ENCODE measurements at places on chromosomes 5 and 9.

- no peak for DNase-seq
Measured at GRCh38 chr5:149475777-149476176, 75.5 kb downstream of the CSNK1A1 start.

- no peak for DNase-seq
Measured at GRCh38 chr5:142900927-142901326, 130.8 kb downstream of the ARHGAP26 start.

DNA sequence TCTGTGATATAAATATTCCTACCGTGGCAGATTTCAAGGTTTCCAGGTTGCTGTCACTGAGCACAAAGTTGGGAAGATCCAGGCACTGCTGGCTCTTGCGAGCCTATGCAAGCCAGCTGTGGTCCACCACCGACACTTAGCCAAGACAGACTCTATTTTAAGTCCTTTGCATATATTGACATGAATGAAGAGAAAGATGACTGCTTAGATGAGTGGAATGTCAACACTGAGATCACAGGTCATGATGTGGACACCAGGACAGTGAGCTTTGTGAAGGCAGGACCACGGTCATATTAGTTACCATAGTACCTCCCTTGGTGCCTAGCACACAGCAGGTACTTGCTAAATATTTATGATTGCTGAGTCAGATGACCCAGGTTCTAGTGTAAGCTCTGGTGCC lies 217.0 kb downstream of the PAPPA start:
- DNase-seq: no peak

- DNase-seq: no peak
Measured at GRCh38 chr5:149326611-149327010, 18.7 kb upstream of the GRPEL2 start.

DNA sequence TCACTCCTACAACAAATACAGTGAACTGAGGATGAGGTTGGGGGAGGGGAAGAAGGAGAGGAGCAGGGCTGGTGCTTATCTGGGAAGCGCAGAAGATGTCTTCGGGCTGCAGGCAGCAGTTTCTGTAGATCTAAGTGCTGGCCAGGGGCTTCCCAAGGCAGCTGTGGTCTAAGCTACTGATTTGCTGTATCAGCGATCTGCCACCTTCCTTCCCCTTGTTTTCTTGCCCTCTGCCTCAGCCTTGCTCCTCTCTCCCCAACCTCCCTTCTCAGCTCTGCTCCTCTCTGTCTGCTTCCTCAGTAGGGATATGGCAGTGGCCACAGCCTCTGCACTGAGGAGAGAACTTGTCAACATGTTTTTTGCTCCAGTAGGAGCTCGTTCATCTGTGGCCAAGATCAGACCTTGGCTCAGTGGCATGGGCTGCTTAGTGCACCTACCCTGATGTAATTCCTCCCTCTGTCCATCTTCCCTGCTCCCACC lies 42.8 kb upstream of the IL6ST start:
- DNase-seq: no peak

DNA sequence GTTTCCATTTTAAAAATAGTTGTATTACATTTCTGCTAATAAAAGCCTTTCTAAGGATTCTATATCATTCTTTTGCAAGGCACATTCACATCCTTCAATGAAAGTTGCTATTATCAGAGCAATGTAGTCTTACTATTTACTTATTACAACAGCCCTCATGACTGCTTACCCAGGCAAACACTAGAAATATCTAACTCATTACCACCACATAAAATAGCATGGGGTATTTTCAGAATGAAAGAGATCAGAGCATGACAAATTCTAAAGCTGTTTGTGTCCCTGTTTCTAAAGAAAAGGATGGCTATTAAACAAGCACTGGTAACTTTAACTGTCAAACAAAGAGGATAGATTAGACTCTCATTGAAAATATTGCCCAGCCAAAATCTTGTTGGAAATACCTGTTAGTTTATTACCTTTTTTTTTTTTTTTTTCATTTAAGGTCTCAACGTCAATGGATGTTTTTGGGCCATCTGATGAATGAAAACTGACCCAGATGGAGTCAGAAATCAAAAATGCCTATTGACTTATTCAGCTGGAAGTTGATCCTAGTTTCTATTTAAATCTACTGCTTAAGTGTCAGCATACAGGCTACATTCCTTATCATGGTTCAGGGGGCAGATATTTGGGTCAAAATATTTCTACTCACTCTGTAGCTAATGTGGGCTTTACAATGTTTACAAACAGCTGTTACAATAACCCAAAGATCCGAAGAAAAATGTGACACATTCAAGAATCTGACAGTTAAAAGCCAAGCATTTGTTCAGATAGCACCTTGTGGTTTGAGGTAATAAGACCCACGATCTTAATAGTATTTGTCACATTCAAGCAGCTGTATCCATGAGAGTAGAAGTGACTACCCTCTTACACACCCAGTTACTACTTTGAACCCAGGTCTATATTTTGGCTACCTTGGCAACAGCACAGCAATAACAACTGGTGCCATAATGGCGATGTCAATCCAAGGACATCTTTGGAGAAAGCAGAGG lies 554.8 kb upstream of the MEF2C start:
- DNase-seq: no peak

DNA sequence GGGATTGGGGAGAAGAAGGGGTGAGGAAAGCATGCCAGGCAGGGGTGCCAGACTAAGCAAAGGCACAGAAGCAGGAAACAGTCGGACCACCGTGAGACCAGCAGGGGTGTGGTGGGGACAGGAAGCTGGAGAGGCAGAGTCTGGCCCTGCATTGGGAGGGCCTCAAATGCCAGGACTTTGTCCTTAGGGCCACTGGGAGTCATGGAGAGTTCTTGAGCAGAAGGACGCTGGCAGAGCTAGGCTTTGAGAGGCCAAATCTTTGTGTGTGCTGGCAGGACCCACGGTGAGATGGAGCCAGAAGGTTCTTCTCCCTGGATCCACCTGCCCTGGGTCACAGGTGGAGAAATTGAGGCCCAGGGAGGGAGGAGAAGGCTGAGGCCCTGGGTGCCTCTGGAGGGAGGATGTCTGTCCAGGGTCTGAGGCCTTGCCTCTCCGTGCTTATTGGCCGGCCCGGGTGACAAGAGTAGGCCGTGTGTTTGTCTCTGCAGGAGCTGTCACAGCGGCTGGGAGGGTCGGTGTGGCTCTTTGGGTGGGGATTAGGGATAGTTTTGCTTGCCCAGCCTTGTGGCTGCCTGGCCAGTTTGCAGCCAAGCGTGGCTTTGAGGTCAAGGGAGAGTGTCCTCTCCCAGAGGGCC lies 1.8 kb upstream of the ENG start:
- no peak for DNase-seq

DNA sequence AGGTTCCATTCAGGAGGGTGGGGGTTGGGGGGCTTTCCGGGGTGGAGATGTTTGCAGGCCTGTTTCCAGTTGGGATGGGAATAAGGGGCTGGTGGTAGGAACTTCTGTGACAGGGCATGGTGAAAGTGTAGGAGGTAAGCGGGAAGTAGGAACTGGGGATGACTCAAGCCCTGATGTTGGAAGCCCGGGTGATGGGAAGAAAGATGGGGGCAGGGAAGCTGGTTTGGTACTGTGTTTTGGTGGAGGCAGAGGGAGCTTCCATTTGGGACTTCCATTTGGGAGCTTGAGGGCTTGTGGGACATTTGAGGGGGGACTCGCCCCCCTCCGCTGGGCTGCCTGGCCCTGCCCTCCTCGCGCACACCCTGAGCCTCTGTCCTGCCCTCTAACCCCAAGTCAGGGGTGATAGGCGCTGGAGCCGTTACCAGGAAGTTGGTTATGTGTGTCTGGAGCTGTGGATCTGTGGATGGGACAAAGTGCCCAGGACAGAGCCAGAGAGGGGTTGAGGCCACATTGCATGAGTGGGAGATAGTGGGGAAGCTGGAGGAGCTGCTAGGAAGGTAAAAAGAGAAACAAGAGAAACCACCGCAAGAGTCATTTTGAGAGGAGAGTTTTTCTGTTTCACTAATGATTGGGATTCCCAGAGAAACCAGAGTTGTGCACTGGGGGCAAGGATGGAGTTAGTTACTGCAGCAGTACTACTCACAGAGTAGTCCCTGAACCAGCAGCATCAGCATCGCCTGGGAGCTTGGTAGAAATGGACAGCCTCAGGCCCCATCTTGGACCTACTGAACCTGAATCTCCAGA lies 6.6 kb downstream of the RGS14 start:
- DNase-seq: no peak

DNA sequence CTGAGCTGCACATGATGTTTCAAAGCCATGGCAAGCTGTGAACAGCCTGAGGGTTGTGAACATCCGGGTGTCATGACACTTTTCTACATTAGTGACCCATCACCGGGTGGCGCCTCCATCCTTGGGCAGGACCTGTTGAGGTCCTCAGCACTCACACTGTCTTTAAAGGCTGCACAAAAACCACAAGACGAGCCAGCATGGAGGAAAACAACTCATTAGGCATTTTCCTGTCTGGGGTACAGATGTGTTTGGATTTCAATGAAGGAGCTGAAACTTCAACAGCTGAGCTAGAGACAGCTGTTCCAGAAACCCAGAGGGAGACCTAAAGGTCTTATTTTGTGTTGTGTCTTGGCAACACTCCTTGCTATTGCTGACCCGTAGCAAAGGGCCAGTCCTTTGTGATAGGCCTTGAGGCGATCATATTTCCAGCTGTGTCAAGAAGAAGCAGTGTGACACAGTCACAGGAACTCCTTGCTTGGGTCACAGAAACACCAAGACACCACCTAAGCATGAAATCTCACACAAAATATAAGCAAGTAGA lies 151.8 kb upstream of the VLDLR start:
- no peak for DNase-seq
